Stimulated activated CD8-positive, alpha-beta memory T cell treated with anti-CD3 and anti-CD28 coated beads, Interleukin-12 subunit alpha, Interleukin-12 subunit beta, amount 100 ng/mL, for 4 hours (primary cell): ENCODE measurements at places on chromosomes 3 and 15.

DNA sequence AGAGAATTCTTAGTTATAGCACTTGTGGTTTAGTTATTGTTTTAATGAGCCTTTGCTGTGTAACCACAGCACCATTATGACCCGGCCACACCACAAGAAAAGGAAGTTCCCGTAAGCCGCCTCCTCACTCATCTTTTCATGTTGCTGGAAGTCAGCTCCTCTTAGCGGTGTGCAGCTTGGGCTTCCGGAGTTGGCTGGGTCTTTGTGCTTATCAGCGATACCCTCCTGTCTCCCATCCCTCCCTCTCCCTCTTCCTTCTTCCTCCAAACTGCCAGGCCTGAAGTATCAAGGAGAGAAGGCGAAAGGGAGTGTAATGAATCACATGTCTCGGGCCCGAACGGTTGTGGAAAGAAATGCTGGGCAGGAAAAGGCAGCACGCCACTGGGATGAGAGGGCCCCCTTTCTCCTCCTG, 353.5 kb downstream of the MCTP2 start:
- DNase-seq, result no peak

- no peak for DNase-seq
Measured at GRCh38 chr15:46410705-46411104, 775.9 kb downstream of the SQOR start.

- DNase-seq, result no peak
Measured at GRCh38 chr15:93861413-93861812, 369.9 kb upstream of the MCTP2 start.

GRCh38 chr3:48222616-48223513, at the start of gene CAMP:
Gene CAMP, plus strand, starts transcription at chr3:48223495. Its CDS starts 17 bp downstream, at chr3:48223512.
- no peak for DNase-seq
